MM.1S (cell line): ENCODE measurements at places on chromosomes 7 and 10.

GRCh38 chr10:18216482-18216881 is 76.3 kb downstream of the CACNB2 start:
- no peak for DNase-seq

DNA sequence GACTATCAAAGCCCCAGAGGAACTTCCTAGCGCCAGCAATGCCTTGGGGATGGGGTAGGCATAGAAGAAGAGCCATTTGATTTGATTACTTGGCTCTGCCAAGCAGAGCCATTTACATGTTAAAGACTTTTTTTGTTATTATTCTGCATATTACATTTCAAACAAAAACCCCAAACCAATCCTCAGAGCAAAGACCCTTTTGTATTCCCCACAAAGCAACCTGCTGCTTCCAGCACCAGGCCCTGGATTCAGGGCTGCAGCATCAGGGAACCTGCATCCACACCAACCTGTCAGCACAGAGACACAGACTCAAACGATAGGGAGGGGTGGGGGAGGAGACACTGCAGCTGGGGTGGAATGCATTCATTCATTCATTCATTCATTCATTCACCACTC is 73.2 kb downstream of the GRID1 start:
- DNase-seq = no peak

GRCh38 chr7:50497968-50498367 is 47.8 kb upstream of the FIGNL1 start:
- DNase-seq = no peak

DNA sequence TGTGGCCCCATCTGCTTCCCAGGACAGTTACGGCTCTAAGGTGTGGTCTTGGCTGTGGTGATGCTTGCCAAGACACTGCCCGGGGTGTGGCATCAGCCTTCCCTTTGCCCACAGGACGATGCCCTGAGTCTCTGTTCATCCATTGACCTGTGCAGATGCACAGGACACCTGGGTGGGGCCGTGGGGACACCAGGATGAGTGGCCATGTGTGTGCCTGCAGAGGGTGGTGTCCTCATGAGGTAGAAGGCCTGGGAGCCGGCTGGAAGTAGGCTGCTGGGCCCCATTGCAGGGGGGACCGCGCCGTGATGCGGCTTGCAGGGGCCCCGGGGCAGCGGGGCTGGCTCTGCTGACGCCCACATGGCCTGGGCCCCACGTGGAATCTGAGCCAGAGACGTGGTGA is 22.4 kb upstream of the PWWP2B start:
- DNase-seq = no peak

GRCh38 chr10:114172216-114172615 is 1.8 kb downstream of the CCDC186 start:
- no peak for DNase-seq

DNA sequence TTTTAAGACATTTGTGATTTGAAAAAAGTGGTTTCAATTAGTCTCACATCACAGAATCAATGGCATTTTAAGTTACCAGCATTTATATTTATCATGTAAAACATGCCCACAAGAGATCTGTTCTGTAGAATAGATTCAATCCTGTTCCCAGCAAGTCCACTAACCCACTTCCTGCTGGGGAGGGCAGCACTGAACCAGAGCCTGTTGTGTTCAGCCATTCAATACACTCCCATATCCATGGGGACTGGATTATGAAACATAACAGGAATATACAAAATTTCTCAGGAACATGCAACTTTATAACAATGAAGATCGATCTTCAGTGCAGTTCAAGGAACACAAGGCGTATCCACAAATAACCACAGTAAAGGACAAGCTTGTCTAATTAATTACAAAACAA is 24.4 kb upstream of the ANK3 start:
- DNase-seq = no peak

- DNase-seq = no peak
Measured at GRCh38 chr10:1360011-1360557, 303.9 kb downstream of the WDR37 start.
